ENCODE measurements at places on chromosomes 4 and X.
A peak's percentile ranks its signal among the peaks of the same experiment; 100 is the strongest.

DNA sequence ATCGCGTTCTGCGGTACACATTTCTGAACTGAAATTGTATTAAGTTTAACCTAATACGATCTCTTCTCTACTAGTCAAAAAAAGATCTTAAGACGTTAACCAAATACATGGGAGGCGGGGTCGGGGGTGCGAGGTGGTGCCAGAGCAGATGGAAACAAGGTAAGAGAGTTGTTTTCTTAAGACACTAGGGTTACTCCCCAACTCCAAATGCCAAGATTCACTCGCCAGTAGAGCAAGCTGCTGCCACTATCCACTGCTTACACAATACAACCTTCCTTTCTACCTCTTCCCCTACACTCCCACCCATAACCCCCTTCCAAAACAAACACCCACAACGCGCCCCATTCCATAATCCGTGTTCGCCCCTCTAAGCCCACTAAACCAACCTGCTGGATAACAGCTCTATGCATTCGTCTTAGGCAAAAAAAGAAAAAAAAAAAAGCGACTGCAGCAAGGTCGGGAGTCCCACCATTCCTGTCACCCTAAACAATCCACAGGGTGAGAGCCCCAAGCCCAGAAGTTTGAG, 1.3 kb downstream of the LCORL start:
- DNase-seq = peak; percentile 16

DNA sequence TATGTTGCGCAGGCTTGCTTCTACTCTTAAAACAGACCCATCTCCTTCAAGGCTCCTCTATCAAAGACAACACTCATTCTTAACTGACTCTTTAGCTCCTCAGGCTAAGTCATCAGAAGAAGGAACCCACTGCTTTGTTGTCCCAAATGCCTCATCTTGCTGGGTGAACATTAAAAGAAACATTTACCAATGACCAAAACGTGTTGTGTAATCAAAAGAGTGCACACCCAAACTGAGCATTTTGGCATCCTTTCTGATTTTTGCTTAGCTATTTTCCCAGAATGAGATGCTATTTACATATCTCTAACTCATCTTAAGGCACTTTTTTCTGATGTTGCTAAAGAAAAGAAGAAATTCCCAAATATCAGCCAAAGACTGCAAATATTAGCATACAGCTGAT, 131.7 kb upstream of the VCX3A start:
- DNase-seq = no peak

DNA sequence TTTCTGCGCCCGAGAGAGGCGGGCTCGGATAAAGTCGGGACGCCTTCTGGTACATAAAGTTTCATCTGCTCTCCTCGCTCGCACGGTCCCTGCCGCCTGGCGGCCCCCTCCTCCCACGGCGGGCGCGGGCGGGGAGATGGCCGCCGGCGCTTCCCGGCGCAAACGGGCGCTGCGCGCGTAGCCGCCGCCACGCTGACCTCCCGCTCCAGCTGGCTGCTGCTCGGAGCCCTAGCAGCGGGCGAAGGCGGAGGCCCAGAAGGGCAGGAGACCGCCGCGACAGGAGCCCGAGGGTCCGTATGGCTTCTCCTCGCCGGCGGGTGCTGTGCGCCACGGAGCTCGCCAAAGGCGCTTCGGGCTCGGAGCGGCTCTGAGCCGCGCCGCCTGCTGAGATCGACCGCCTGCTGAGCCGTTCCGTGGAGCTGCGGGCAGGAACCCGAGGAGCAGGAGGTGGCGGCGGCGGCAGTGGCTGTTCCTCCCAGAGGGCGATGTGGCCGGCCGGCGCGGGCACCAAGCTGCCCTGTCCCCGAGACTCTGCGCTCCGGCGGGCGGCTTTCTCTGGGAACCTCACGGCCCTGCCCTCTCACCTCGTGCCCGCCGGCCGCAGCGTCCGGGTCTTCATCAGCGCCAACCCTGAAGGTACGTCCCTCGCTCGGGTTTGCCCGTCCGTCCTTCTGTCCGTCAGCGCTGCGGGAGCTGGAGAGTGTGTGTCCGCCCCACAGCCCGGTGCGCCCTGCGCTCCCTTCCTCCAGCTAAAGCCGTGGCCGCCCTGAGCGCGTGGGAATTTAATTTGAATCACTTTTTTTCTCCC, at the start of gene NWD2:
TSS of gene NWD2 (plus strand) at position 161 of the 808 bp plus-strand sequence. CDS start at position 486, 325 bp downstream.
- DNase-seq = peak; percentile 35

DNA sequence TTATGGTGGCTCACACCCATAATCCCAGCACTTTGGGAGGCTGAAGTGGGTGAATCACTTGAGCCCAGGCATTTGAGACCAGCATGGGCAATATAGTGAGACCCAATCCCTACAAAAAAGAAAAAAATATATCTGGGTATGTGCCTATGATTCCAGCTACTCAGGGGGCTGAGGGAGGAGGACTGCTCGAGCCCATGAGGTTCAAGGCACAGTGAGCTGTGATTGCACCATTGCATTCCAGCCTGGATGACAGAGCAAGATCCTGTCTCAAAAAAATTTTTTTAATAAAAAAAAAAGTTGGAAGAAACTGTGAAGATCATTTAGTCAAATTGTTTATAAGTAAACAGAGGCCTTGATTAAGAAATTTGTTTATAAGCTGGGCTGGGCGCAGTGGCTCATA, 39.7 kb downstream of the KLHL8 start:
- DNase-seq = no peak

DNA sequence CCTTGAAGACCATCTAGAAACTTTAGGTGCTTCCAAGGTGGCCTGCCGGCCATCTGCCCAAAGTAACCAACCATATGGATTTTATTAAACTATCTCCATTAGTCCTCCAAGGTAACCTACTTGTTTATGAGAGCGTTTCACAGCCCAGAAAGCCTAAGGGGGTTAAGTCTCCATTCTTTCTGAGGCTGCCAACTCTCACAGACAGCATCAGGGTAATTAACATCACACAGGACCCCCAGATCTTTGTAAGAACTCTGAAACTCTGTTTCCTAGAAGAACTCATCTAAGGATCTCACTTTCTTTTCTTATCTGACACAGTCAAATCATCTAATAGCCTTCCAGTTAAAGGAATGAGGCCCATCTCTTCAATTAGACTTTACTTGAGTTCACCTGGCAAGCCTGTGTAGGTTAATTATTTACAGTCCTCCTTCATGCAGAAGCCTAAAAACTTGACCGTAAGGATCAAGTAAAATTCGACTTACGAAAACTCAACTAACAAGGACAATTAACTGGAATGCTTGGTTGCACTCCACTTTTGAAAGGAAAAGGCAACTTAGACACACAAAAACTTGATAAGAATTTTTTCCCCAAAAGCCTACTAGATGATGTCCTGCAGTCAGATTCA, 252.5 kb downstream of the GRIA3 start:
- no peak for DNase-seq

DNA sequence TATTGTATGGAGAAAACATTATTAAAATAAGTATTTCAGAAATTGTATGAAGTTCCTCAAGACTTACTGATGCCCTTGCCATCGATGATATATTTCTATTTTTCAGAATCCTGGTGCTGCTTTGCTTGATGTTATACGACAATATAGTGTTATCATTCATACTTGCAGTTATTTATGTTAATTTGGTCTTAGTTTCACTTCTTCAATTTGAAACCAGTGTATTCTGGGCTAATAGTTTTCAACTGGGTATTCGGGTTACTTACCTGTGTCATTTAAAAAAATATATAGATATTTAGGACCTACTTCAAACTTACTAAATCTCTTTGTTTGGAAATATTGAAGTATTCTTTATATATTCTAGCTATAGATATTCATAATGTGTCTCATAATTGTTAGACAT, 1414.7 kb downstream of the C4orf33 start:
- no peak for DNase-seq

DNA sequence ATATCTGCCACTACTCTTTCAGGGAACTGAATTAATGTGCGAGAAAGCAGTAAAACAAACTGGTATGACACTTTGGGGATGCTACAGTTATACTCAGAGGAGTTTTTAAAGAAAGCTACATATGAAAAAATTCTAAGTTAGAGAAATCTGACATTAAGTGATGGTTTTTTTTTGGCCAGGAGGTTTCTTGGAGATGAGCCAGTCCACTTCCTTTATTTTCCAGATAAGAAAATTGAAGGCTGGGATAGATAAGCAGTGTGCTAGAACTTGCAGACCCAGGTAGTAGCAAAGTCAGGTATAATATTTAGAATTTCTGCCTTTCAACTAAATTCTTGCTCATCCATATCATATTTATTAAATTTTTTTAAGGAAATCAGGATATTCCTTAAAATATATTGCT, 106.8 kb downstream of the FAT4 start:
- DNase-seq = no peak

DNA sequence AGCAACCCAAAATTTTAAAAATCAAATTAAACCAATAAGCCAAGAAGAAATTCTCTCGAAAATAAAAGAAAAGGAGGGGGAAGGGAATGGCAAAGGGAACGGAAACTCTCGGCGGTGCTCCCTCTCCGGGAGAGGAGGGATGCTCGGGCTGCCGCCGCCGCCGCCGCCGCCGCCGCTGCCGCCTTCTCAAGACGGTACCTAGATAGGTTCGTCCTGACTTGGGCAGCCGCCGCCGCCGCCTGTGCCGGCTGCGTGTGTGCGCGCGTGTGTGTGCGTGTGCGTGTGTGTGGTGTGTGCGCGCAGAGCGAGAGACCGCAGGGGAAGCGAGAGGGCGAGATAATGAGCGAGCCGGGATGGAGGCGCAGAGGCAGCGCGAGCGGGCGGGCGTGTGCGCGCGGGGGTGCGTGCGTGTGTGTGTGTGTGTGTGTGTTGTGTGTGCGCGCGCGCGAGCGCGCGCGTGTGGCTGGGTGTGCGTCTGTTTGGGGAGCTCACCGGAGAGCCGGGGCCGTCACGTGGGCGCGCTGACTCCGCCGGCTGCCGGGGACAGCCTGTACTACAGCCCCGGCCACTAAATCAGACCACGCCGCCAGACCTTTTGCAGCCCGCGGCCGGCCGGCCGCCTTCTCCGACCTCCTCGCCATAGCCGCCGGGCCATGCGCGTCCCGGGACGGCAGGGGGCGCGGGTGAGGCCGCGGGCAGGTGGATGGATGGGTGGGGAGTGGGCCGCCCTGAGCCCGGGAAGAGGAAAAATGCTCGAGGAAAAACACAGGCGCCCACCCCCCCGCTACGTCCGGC, 111.6 kb downstream of the DHX15 start:
- peak; percentile 87 for DNase-seq

- DNase-seq = peak; percentile 43
These were observed 90.4 kb upstream of the RASGEF1B start for GRCh38 chr4:81562093-81562492.

DNA sequence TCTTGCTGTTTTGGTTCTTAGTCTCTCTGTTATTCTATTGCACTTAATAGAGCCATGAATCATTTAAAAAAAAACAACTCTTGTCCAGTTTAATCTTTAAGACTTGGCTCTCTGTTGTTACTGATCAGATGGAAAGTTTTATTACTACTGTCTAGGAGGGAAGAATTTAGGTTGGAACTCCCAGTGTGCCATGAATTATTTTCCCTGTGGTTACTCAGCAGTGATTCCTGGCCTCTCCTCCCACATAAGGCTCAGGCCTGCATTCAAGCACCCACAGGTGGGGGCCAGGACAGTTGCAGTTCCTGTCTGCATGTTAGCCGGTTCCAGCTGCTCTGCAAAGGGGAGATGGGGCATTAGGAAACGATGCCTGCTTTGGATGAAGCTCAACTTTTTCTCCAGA, 29.8 kb upstream of the ESX1 start:
- no peak for DNase-seq

- DNase-seq = no peak
These were observed 78.7 kb downstream of the SYNPO2 start for GRCh38 chr4:118967393-118967792.

GRCh38 chr4:140672416-140672815, 83.8 kb downstream of the TBC1D9 start:
- no peak for DNase-seq

- no peak for DNase-seq
These were observed 151.9 kb upstream of the ANK2 start for GRCh38 chr4:112897543-112897942.

- no peak for DNase-seq
These were observed 166.1 kb downstream of the EFNB1 start for GRCh38 chrX:68994891-68995255.

GRCh38 chrX:133542476-133542875, 127.2 kb upstream of the GPC4 start:
- no peak for DNase-seq

DNA sequence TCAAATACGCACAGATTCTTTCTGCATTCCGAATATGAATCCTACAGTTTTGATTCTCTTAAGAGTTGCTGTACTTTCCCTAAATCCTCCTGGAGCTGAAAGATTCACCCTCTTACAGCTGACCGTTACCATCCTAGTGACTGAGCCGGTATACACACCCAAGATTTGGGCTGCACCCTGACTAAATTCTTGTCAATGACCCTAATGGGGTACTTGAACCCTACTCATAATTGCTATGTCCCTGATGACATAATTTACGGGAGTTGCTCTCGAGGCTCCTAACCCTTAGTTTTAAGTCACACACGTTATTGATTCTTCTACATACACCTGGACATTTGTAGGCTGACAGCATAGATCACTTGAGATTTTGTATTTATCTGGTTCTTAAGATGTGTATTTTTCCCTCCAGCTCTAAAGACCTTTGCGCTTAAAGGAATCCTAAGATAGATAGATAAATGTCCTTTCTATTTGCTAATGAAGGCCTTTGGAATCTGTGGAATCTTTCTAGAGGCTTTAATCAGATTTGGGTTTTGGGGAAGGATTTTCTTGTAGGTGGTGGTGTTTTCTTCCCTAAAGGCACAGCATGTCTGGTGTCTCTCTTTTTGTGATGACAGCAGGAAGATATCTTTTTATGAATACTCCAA, 37.8 kb downstream of the CLDN34 start:
- DNase-seq = no peak

GRCh38 chr4:121226362-121226761, 62.2 kb upstream of the TNIP3 start:
- no peak for DNase-seq

DNA sequence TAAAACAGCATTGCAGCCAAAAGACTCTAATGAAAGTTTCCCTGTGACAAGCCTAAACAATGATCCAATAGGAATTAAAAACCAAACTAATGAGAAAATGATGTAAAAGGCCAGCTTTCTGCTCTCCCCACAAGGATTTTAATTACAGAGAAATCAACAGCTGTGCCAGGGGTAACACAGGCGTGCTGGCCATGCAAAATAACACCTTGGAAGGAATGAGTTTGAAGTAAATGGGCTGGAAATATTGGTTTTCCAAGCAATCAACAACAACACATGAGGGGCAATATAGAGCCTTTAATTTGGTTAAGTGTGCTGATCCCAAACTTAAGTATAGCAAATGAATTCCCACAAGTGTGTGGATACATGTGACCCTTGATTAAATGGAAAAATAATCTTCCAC, 56.9 kb downstream of the NDNF start:
- DNase-seq = no peak

DNA sequence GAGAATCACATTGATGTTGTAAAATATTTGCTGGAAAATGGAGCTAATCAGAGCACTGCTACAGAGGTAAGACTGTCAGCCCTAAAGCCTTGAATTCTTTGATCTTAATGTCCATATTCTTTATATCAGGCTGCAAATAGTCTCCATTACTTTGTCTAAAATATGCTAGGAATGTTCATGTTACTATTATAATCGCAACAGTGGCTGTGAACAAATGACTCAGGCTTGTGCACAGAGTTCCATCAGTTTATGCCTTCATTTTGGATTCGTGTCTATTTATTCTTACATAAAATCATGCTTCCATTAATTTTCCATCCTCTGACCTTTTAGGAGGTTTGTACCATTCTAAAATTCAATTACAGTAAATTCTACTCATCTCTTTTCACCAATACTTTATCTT, 182.7 kb downstream of the ANK2 start:
- DNase-seq = no peak
